Epithelial cell of prostate (primary cell): ENCODE measurements at places on chromosomes 7 and 10.
A peak's percentile ranks its signal among the peaks of the same experiment; 100 is the strongest.

DNA sequence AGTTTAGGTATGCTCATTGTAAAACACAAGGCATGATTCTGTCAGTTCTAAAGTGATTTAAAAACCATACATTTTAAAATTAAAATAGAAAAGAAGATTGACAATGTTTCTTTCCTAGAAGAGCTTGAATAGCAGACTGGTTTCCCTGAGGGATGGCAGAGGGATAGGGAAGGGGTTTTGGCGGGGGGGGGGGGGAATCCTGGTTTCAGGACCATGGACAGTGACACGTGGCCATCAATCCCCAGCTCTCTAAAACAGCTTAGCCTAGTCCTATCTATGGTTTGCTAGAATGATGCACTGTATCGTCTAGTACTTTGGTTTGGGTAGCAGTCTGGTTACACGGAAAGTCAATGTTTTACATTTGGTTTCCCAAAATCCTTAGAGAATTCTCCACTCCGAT is 88.7 kb downstream of the PHYHIPL start:
- no peak for DNase-seq

GRCh38 chr7:100933734-100934133 is 15.6 kb upstream of the MUC3A start:
- DNase-seq, result no peak

DNA sequence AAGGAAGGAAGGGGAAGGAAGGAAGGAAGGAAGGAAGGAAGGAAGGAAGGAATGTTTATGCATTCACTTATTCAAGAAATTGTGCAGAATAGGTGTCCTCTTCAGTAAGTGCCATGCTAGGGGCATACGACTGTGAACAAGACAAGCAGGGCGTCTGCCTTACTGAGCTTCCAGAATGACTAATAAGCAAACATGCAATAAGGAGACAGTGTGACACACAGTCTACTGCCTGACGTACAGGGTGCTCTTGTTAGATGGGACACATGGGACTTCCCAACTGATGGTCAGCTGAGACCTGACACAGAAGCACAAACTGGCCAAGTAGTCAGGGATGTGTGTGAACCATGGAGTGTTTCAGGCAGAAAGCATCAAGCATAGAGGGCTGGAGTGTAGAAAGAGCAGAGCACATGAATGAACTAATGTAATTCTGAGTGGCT is 18.2 kb downstream of the DNAJC12 start:
- DNase-seq, result peak; percentile 84

- DNase-seq, result no peak
These were observed 134.3 kb upstream of the PFKP start for GRCh38 chr10:2933071-2933470.

DNA sequence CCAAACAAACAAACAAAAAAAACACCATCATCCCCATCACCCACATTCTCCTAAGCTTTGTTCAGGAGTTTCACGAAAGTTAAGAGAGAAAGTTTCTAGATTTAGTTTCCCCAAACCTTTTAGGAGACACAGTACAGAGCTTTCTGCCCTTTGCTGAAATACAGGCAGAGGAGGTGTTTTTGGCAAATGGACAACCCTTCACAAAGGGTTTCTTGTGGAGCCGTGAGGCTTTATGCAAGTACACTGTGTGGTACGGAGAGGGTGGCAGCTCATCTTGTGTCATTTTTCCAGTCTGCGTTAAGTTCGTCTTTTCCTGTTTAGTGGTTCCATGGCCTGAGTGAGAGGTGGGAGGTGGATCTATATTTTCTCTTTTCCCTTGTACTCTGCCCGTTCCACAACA is 215.5 kb upstream of the PRKCQ start:
- no peak for DNase-seq

- no peak for DNase-seq
These were observed 13.4 kb downstream of the BLNK start for GRCh38 chr10:96257944-96258343.

- no peak for DNase-seq
These were observed 101.2 kb upstream of the TRIM24 start for GRCh38 chr7:138358850-138359341.

GRCh38 chr10:87544721-87545120 is 40.0 kb downstream of the MINPP1 start:
- DNase-seq, result no peak

- no peak for DNase-seq
These were observed 89.4 kb downstream of the COL13A1 start for GRCh38 chr10:69891057-69891617.

DNA sequence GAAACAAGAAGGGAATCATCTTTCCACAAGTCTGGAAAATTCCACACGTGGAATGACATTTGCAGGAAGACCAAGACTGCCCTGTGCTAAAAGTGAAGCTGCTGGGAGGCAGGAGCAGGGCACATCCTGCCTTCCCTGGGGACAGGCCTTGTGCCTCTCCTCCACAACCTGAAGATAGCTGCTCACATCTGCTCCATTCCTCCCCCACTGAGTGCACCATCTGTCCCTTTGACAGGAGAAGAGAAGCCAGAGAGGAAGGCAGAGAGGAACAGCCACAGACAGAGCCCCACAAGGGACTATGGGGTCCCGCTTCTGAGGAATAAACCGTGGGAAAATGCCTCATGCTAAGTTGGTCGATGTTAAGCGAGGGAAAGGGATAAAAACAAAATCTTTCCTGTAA is 15.9 kb upstream of the FAM171A1 start:
- DNase-seq, result no peak

GRCh38 chr7:112069879-112070321 is 136.3 kb downstream of the DOCK4 start:
- DNase-seq, result no peak

- DNase-seq, result no peak
These were observed 21.4 kb upstream of the AOC1 start for GRCh38 chr7:150830937-150831336.

- DNase-seq, result no peak
These were observed 37.0 kb downstream of the TBC1D12 start for GRCh38 chr10:94439275-94439861.

DNA sequence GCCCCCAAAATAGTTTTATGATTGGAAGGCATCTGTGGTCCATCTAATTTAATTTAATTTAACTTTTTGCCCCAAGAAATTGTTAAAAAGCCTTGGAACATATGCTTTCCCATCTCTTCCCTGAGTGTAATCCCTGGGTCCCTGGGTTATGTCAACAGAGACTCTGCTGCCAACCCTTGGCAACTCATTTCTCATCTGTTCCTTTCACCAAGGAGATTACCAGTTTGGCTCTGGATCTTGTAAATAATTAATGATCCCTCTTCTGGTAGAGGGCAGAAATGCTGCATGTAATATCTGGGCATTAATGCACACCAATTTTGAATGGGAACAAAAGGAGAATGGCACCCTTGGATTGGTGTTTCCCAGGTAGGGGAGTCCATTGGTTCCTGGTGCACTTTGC is 514.2 kb downstream of the CCSER2 start:
- DNase-seq, result no peak

GRCh38 chr7:158446706-158447105 is 140.9 kb downstream of the PTPRN2 start:
- DNase-seq, result no peak

- no peak for DNase-seq
These were observed 54.8 kb downstream of the MDFIC start for GRCh38 chr7:114976666-114977065.

GRCh38 chr7:22851145-22851544 is 28.5 kb upstream of the TOMM7 start:
- DNase-seq, result no peak

GRCh38 chr7:103824251-103824650 is 165.2 kb downstream of the RELN start:
- no peak for DNase-seq

GRCh38 chr7:115435178-115435577 is 513.3 kb downstream of the MDFIC start:
- no peak for DNase-seq

DNA sequence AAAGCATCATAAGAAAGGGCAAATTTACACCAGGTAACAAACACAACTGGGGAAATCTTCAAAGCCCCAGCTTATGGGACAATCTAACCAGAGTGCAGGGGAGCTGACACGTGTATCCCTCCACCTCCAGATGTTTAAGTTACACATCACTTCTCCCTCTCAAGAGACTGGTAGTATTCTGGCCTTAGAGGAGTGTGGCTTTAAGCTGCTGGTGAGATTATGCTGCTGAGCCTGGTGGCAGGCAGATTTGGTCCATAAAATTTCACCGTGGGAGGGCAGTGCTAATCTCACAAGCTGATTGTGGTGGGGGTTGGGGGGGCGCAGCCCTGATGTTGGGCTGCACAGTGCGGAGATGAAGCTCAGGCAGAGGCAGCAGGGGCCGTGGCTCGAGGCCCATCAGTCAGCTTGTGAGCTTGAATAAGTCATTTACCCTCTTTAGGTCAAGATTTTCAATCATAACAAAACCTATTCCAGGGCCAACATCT is 431.0 kb upstream of the GALNT17 start:
- no peak for DNase-seq

DNA sequence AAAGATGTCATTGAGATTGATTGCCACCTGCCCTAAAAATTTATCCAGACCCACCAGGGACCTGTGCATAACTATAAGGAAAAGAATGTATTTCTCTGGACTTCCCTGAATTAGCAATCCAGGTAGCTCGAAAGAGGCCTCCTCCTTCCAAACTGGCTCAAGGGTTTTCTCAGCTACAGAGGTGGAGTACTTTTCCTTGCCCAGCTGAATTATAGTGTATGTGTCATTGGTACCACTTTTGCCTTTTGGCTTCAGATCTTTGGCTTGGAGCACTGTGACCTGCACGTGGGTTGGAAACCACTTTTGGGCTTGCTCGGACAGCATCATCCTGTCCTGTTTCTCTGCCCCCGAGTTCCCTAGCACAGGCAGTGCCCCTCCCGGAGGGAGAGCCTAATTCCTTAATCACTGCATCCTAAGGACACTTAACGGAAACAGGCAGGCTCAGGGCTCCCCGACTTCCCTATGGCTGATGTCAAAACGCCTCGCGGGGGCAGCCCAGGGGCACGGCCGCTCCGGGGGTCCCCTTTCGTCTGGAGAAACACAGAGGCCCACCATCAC is 825 bp downstream of the RAB11FIP2 start:
- DNase-seq, result no peak

DNA sequence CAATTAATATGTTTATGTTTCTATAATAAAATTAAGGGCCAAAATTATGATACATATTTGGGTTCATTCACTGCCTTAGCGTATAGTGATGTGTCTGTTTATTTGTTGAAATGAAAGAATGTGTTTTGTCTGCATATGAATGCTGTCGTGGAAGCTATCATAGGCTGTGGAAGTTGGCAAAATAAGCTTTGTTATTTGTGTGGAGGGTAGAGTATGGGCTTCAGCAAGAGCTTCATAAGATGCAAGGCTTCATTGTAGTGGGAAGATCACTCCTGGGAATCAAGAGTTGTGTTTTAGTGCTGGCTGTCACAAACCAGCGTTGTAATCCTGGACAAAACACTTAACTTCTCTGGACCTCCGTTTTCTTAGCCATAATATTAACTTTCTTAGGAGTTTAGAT is 2.5 kb downstream of the SLK start:
- no peak for DNase-seq

DNA sequence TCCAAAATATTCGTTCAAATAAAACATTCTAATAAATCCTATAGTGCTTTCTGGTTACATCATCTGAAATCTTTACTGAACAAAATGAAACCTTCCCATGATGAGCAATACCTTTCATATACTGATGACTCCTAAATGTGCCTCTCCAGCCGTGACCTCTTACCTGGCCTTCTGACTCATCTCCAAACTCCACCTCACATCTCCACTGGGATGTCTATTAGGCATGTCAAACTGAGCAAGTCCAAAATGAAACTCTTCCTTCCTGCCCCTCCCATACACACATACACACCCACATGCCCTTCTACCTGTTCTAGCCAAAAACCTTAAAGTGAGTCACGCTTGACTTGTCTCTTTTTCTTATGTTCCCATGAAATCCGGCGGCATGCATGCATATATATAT is 22.9 kb downstream of the GSAP start:
- peak; percentile 100 for DNase-seq

DNA sequence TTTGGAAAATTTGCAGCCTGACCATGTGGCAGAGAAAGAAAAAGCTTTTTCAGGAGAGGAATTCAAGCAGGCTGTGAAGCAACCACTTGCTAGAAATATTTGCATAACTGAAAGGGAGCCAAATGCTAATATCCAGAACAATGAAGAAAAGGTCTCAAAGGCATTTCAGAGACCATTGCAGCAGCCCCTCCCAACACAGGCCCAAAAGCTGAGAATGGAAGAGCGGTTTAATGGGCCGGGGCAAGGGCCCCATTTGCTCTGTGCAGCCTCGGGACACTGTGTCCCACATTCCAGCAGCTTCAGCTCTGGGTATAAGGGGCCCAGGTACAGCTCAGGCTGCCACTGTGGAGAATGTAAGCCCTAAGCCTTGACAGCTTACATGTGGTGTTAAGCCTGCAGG is 918.1 kb upstream of the POT1 start:
- DNase-seq, result no peak

- DNase-seq, result peak; percentile 43
These were observed 4.4 kb upstream of the BET1 start for GRCh38 chr7:94008537-94008936.

GRCh38 chr10:103098240-103098639 is 94.8 kb downstream of the NT5C2 start:
- no peak for DNase-seq

GRCh38 chr10:59829024-59829423 is 75.8 kb upstream of the MRLN start:
- no peak for DNase-seq

- DNase-seq, result no peak
These were observed 171.0 kb upstream of the SEMA3E start for GRCh38 chr7:83819911-83820310.

GRCh38 chr10:6128591-6129251 is 39.9 kb downstream of the RBM17 start:
- no peak for DNase-seq

DNA sequence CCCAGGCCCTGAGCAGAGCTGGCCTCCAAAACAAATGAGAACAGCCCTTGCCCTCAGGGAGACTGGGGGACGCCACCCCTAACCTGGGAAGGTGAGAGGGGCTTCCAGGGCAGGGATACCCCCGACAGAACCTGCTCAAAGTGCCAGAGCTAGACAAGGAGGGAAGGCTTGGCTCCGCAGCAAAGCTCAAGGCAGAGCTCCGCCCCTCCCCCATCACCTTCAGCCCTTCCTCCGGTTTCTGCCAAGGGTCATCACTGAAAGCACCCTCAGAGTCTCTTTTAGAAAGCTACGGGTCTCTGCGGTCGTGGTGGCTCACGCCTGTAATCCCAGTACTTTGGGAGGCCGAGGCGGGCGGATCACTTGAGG is 73.4 kb upstream of the CUX1 start:
- no peak for DNase-seq

- DNase-seq, result no peak
These were observed 71.5 kb downstream of the MAPK8 start for GRCh38 chr10:48377751-48378530.

DNA sequence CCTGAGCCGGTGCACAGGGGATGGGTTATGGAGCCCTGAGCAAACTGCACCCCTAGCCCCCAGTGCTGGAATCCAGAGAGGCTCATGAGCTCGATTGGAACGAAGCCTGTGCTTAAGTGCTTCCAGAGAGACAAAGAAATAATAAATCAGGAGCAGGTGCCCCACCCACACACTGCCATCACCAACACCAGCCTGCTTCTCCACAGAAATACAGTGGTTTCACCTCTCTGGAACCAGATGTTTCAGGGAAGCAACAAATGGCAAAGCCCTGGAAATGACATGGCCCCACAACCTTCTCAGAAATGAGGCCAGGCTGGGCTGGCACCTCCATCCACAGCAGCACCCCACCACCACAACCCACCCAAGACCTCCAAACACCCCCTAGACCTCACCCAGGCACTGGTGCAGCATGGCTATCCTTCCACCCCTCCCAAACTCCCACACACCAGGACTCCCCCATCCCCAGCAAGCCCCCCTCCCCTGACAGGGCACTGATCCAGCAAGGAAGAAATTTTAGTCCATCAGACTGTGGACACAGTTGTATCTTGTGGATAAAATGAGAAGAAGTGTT is 4.1 kb upstream of the SLC18A3 start:
- DNase-seq, result no peak

GRCh38 chr10:2366264-2366931 is 629.1 kb upstream of the ADARB2 start:
- DNase-seq, result no peak
